Stimulated activated CD4-positive, alpha-beta T cell treated with anti-CD3 and anti-CD28 coated beads, Interleukin-4, amount 100 ng/mL, for 4 hours (primary cell): ENCODE measurements at places on chromosomes 7 and 10.
A peak's percentile ranks its signal among the peaks of the same experiment; 100 is the strongest.

DNA sequence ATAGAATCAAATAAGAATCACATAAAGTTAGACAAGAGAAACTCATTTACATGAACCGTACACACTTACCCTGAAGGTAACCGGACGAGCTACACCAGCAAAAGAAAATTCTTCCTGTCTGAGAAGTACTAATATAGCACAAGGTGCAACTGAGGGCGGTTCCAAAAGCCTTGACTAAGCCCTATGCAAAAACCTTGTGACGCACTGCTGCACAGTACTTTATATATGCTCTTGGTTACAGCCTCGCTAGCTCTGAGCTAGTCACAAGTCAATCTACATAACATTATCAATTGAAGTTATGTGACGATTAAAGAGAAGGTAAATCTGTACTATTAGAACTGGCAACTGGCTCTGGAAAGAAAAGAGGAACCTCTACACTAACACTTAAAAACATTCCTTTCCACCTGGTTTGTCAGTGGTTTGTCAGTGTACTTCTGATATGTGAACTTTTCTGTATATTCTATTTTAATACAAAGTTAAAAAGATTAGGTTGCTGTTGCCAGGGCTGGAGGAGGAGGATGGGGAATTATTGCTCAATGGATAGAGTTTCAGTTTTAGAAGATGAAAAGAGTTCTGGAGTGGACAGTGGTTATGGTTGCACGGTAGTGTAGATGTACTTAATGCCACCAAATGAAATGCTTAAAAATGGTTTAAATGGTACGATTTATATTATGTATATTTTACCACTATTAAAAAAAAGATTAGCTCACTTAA lies 21.6 kb downstream of the NT5C3A start:
- peak; percentile 28 for DNase-seq

- no peak for DNase-seq
Measured at GRCh38 chr10:128859738-128860386, 607.2 kb upstream of the MGMT start.

DNA sequence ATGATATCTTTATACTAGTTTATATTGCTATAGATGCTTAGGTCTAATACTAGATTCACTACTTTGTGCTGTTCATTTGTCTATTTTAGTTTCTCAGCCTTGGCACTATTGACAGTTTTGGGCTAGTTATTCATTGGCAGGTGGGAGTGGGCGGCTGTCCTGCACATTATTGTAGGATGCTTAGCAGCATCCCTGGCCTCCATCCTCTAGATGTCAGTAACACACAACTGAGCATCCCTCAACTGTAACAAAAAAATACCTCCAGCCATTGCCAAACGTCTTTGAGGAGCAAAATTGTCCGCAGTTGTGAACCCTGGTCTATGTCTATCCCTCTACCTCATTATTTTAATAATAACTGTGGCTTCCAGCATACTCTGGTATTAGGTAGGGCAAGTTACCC lies 34.4 kb upstream of the PNLIP start:
- no peak for DNase-seq

DNA sequence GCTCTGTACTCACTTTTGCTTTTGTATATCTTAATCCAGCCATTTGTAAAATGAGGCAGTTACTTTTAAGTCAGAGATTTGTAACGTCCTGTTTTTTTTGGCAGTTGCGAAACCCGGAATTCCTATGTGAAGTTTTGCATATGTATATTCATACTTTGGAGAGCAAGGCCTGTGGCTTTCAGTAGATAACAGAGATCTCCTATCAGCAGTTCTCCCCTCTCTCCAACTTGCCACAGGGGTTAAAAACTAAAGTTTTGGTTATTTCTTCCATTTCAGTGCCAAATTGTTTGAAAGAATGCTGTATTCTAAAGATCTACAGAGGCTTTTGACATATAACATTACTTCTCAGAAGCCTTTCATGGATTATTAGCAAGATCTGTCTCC lies 102.4 kb downstream of the EXOC4 start:
- no peak for DNase-seq

DNA sequence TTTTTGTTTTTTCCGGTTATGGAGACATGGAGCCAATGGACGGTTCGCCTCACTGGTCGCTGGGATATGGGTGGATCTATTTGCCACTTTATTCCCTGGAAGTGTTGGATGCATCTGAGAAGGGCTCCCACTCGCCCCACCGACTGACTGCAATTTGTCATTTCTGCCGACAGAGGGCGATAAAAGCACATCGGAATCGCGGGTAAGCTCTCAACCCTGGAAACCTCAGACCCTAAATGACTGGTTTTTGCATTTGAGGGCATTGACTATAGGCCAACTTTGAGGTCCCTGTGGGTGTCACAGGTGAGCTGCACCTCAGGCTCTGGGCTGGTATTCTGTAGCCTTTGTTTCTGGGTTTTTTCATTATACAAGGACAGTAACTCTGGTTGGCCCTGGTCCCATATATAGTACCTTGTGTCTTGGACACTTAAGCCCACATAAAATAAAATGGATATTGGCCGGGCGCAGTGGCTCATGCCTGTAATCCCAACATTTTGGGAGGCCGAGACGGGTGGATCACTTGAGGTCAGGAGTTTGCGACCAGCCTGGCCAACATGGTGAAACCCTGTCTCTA lies 11.9 kb upstream of the OPALIN start:
- peak; percentile 29 for DNase-seq

GRCh38 chr10:97229322-97230015 lies 43.7 kb upstream of the SLIT1 start:
- DNase-seq, result no peak

DNA sequence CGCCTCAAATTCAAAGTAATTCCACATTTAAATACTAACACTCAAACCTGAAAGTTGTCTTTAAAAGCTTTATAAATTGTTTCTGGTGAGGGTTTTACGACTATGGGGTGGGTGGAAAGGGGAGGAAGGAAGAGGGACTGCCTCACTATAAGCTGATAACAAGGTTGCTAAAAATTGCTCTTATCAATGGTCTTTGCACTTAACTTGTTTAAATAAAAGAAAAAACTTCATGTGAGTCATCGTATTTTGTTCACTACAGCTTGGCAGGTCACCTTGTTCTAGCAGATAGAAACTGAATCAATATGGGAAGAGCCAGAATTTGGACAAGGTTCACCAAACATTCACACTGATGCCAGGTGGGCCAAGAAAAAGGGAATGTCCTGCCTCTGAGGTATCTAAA lies 129.2 kb downstream of the TES start:
- no peak for DNase-seq

DNA sequence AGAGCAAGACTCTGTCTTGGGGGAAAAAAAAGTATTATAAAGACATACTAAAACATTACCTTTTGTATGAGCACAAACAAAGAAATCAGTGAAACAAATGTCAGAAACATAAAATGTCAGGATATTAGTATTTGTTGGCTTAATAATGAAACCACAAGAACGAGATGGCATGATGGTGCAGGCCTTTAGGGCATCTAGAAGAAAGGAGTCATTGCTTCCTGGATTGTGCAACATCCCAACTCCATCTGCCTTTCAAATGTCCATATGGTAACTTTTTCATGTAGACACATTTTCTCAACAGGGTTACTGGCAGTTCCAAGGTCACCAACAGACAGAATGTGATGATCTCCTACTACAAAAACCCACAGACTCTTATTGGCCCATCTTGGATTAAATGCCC lies 96.6 kb downstream of the ZNF248 start:
- DNase-seq, result no peak

- no peak for DNase-seq
Measured at GRCh38 chr7:121369462-121369861, 26.6 kb downstream of the FAM3C start.

DNA sequence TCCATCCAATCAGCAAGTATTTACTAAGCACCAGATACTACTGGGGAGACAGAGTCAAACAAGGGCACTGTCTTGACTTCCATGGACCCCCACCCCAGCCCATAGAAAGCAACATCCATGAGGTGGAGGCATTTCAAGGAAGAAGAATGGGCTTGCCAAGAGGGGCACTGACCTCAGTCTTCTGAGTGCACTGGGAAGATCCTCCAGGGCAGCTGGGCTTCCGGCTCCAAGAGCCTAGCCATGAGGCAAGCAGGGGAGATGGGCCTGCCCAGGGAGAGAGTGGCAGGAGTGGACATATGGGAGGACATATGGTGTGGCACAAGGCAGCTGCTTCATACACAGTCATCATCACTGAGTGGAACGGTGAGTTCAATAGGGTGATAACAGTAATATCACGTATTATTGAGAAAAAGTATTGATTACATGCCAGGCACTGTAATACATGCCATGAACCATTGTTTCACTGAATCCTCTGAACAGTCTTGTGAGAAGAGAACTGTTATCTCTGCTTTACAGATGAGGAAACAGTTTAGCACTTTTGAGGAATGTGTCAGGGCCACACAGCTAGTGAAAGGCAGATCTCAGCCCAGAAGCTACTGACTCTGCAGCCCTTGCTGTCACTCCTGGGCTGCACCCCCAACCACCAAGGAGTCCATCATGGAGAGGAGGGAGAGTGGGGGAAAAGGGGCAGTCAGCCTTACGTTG lies 331.7 kb upstream of the ZMIZ1 start:
- no peak for DNase-seq

GRCh38 chr10:50739618-50740292 lies at the start of gene ASAH2B:
ASAH2B (plus strand) TSS chr10:50739936; CDS start chr10:50745131, 5,195 bp downstream.
- peak; percentile 73 for DNase-seq

GRCh38 chr10:24381235-24382010 lies 172.5 kb downstream of the KIAA1217 start:
- DNase-seq, result no peak

GRCh38 chr10:129438024-129438423 lies 29.0 kb upstream of the MGMT start:
- DNase-seq, result no peak

- DNase-seq, result no peak
Measured at GRCh38 chr10:67666416-67667034, 29.5 kb downstream of the CTNNA3 start.

- DNase-seq, result no peak
Measured at GRCh38 chr10:80709866-80710265, 172.2 kb downstream of the SH2D4B start.

- no peak for DNase-seq
Measured at GRCh38 chr10:14327527-14327926, 3.2 kb downstream of the FRMD4A start.

- no peak for DNase-seq
Measured at GRCh38 chr10:93248583-93249227, 175.0 kb downstream of the CYP26A1 start.

DNA sequence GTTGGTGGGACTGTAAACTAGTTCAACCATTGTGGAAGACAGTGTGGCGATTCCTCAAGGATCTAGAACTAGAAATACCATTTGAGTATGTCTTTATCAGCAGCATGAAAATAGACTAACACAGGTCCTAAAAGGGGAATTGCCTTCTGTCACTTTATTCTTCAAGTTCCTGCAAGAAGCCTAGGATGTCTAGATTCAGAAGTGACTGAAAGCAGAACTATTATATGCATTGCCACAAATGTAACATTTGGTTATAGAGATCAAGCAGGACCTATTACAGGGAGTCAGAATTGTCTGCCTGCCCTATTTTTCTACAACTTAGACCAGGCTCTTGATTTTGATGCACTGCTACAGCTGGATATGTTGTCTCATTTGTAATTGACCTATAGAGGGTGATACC lies 364.7 kb downstream of the SORCS1 start:
- DNase-seq, result no peak

- DNase-seq, result no peak
Measured at GRCh38 chr10:21069278-21069677, 172.2 kb upstream of the NEBL start.

DNA sequence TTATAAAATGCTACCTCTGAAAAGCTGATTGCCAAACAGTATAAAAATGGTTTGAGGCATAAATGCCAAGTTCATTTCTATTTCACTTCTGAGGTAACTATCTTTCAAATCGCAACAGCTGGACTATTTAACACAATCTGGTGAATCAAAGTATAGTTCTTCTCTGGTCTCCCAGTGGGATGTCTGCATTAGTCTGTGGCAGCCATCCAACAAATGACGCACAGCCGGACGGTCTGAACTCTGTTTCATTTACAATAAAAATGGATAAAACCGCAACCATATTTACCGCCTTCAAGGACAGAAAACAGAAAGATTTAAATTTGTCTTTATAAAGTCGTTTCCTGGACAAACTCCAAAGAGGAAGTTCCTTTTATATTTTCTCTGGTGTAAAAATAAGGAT lies 41.9 kb downstream of the ENO4 start:
- DNase-seq, result no peak

GRCh38 chr10:21758239-21758638 lies 224.2 kb downstream of the MLLT10 start:
- DNase-seq, result no peak

GRCh38 chr7:17015598-17016031 lies 133.8 kb upstream of the AGR3 start:
- DNase-seq, result no peak

GRCh38 chr7:38328814-38329213 lies 55.4 kb upstream of the TARP start:
- DNase-seq, result no peak

DNA sequence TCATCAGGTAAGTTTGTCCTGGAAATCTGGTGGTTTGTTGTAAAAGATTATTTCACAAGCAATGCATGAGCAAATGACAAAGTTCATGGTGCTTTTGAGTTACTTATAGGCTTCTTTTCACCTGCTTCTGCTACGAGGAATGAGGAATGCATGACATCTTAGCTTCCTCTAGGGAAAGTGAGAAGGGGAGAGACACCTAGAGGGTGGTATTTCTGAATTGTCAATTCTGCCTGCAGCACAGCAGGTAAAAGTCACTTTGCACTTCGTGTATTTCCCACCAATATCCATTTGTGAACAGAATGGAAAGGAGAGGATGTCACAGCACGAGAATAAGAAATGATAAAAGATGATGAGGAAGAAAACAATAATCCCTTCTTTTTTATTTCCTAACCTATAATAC lies 153.4 kb upstream of the FEZF1 start:
- no peak for DNase-seq

DNA sequence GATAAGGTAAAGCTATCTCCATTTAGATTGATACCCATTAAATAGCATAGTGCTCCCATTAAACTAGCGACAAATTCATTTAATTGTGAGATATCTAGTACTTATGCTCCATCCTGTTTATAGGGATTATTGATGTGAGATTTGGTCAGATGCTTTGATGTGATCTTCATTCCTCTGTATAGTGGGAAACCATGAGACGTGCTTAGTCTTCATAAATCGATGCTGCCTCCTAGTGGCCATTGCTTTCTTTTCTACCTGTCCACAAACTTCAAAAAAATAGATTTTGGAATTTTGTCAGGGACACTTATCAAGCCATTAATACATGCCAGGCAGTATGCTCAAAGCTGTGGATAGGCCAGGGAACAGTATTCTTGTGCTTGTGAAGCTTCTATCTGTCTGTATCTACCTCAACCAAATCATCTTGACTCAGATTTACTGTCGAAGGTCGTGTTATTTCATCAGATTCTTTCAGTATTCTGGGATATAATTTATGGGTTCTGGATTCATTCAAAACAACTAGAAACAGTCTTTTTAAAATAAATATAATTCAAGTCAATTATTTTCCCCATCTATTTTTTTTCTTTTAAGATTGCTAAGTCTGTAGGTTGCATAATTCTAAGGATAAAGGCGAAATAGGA lies 12.0 kb downstream of the LSM8 start:
- DNase-seq, result peak; percentile 21

DNA sequence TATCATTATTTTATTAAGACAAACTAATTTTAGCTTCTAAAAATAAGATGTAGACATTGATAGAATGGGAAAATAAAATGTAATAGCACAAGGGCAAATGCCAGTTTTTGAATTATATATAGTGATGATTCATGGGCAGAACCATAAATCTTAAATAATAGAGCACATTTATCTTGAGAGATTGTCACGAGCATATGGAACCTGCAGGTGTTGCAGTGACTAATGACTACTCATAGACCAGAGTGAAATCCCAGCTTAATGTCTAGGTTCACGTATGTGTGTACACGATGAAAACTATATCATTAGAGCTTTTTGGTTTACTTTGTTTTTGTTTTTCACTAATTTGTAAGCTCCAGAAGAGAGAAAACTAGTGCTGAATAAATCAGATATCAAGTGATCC lies 150.2 kb upstream of the CACNA2D1 start:
- DNase-seq, result no peak
